Stimulated activated CD8-positive, alpha-beta memory T cell treated with anti-CD3 and anti-CD28 coated beads, Interleukin-15, amount 100 ng/mL, for 24 hours (primary cell): ENCODE measurements at places on chromosomes 7 and 10.

DNA sequence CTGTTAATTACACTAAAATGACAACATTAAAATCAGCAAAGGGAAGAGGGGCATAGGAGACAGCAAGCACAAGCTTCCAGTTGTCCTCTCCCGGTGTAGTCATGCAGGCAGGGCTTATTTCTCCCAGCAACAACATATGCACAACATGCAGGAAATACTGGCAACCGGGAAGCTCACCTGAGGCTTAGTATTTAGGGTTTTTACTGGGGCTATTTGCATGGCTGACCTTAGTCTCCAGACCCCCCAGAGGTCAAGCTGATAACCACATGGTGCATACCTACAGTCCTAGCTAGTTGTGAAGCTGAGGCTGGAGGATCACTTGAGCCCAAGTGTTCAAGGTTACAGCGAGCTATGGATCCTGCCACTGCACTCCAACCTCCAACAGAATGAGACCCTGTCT, 12.8 kb upstream of the JMJD1C start:
- DNase-seq: no peak

DNA sequence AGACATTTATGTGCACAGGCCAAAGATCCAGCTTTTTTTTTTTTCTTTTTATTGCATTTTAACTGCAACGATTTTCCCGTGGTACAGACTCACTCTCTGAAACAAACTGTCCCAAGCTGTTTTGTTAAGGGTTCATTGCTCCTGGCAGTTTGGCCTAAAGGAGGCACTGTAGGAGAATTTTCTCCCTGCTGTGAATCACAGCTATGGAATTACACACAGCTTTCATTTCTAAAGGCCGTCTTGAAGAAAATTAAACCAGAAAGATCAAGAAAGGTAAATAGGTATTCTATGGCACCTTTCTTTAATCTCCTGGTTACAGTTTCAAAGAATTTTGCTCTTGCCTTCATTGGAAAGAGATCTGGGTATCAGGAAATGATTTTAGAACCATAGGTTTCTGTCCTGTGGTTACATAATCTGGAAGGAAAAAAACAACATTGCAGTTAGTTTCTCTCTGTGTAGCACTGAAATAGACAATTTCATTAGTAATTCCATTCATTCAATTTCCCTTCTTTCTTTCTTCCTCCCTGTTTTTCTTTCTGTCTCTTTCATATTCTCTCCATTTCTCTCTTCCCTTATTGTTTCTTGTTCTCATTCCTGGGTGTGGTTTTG, 51.2 kb downstream of the PDK4 start:
- DNase-seq: no peak

GRCh38 chr10:20990604-20991003, 93.5 kb upstream of the NEBL start:
- DNase-seq: no peak

GRCh38 chr10:13990392-13990805, 340.3 kb downstream of the FRMD4A start:
- DNase-seq: no peak

DNA sequence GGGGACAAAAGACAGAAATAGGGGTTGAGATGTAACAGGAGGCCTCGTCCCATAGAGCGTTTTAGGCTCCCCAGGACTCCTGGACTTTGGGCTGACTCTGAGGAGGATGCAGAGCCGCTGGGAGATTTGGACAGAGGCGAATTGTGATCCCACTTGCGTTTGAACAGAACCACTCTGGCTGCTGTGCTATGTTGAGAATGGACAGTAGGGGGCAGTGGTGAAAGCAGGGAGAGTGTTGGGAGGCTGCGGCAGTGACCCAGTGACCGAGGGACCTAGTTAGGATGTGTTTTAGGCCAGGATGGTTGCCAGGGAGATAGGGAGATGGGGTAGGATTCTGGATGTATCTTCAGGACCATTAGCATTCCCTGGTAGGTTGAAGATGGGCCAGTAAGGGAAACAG, 271.6 kb downstream of the CCDC3 start:
- no peak for DNase-seq

GRCh38 chr7:3158341-3158760, 114.7 kb upstream of the CARD11 start:
- DNase-seq: no peak
